ENCODE measurements at places on chromosomes 1 and 21. TPM values are rescaled to one million over a fixed set of nuclear protein-coding genes. Genes with fewer than 3 reads are reported as not detected.
A peak's percentile ranks its signal among the peaks of the same experiment; 100 is the strongest.

The SPRR1B gene
- total RNA-seq: not detected

The GSTM1 gene
- not detected for total RNA-seq

The CORT gene
- not detected for total RNA-seq

The TMEM269 gene
- total RNA-seq: 0.25 TPM

The TPTE gene
- not detected for total RNA-seq

The CR1 gene
- 1.8 TPM for total RNA-seq

The OR2L13 gene
- total RNA-seq: not detected

The HSD3B2 gene
- not detected for total RNA-seq

The CCDC27 gene
- not detected for total RNA-seq

DNA sequence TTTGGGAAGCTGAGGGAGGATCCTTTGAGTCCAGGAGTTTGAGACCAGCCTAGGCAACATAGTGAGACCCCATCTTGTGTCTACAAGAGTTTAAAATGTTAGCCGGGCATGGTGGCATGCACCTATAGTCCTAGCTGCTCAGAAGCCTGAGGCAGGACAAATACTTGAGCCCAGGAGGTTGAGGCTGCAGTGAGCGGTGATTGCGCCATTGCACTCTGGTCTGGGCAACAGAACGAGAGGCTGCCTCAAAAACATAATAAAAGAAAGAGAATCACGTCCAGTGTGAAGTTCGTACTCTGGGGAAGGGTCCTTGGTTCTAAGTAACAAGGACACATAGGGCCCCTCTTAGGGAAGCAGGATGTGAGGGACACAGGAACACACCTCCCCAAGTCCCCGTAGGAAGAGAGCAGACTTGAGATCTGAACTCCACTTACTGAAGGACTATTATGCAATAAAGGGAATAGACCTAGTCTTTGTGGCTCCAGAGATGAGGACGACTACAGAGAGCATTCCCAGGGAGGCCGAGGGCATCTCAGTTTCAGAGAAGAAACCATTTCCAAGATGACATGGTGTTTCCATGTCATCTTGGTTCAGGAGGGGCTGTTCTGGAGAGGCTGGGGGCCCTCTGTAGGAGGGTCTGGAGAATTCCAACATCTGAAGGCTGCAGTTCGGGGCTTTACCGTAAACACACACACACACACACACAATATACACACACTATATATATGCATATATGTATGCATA, 10.8 kb upstream of the ENO1 start:
- no peaks in the 10 kb centered on the region for H3K27me3 ChIP-seq
- peak overlapping the region; percentile 81 for H3K27ac ChIP-seq

GRCh38 chr1:158094571-158094970, 86.1 kb upstream of the CD1D start:
- H3K27me3 ChIP-seq: no peaks in the 10 kb centered on the region
- H3K4me3 ChIP-seq: no peak overlapping the region
- H3K27ac ChIP-seq: no peak overlapping the region

- peaks cover 6% of the 10 kb centered on the region for H3K4me1 ChIP-seq
- DNase-seq: no peak
- H3K27ac ChIP-seq: no peak overlapping the region
These were observed 43.5 kb upstream of the CCDC27 start for GRCh38 chr1:3708791-3709190.

DNA sequence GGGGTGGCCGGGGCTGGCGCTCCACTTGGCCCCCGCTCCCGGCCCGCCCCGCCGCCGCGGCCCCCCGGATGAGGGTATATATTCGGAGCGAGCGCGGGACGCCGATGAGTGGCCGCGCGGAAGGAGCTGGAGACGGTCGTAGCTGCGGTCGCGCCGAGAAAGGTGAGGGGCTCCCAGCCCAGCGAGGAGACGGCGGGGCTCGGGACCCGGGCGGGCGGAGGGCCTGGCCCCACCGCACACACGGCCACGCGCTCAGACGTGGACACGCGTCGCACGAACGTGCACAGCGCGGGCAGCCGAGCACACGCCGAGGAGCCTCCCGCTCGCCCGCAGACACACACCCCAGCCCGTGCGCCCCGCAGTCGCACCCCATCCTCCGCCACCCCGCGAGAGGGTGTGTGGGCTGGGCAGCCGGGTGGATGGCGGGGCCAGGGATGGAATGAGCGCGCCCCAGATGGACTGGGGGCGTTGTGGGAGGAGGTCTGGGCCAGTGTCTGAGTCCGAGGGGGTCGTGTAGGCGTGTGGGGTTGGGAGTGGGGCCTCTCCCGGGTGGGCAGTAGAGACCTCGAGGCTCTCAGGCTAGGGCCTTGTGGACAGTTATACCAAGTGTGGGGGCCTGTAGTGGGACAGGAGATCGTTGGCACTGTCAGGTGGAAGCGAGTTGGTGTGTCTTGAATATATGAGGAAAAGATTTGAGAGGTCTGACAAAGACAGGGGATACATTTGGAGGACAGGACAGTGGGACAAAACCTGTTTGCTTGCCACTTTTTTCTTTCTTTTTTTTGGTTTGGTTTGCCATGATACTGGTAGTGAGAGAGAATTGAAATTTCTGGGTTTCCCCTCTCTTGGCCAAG, at the start of gene UAP1:
Gene UAP1, plus strand, starts transcription at position 107 of the 854 bp plus-strand sequence. CDS start 4,347 bp downstream, outside the sequence.
- H3K4me1 ChIP-seq: peaks cover 23% of the 10 kb centered on the region
- no peaks in the 10 kb centered on the region for H3K27me3 ChIP-seq
- peak within 1 kb of the TSS; percentile 82 for H3K4me3 ChIP-seq
- no peak for DNase-seq
- no peaks in the 10 kb centered on the region for H3K36me3 ChIP-seq

DNA sequence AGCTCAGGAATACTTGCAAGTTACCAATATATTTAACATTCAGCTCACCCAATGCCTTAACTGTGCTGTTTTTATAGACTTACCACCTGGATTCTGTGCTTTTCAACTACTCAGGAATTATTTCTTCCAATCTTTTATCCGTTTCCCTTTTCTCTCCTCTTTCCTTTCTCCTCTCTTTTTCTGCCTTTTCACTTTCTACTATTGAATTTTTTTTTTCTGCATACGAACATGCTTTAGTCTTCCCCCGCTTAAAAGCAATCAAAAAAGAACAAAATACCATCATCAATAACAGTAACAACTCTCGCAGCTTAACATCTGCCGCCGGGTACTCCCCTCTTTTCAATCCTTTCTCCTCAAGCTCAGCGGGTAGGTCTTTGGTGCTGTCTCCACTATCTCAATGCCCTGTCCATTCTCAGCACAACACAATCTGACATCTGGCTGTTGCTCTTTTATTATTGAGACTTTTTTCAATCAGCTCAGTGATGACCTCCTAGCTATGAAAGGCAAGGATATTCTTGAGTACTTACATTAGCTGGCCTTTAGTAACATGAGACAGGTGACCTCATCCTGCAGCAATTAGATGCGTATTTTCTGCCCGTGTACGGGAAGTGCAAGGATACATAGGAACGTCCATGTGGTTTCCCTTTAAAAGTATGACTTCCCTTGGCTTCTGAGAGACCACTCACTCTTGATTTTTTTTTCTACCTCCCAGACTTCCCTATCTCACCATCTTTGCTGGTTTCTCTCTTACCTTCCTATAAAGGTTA, 40.2 kb upstream of the SIPA1L2 start:
- peaks cover 5% of the 10 kb centered on the region for H3K4me1 ChIP-seq
- no peak overlapping the region for H3K4me3 ChIP-seq
- no peaks in the 10 kb centered on the region for H3K27me3 ChIP-seq
- DNase-seq: no peak
- no peak overlapping the region for H3K27ac ChIP-seq

DNA sequence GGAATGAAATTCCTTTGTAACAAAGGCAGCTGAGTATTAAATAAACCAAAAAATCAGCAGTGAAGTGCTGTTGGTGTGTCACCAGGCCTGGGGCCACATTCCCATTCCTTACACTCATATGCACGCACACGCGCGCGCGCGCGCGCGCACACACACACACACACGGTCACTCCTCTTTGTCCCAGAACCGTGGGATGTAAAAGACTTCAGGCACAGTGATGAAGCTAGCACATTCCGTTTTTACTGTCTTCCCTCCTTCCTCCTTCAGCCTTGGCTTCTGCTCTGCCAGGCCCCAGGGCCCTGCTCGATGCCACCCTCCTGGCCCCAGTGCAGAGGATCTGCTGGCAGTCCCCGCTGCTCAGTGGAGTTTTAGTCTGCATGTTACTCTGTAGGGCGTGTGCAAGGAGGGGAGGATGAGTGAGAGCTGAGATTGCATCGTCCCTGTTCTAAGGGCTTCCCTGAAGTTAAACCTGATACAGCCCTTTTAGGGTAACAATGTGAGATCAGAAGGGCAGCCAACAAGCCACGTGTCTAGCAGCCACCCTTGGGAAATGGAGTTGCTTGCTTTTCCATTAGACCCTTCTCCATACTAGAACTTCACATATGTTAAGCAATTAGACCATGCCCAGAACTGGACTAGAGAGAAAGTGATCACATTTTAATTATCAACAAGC, 71.7 kb upstream of the WDR26 start:
- peak; percentile 50 for DNase-seq
- no peak overlapping the region for H3K4me3 ChIP-seq
- peak overlapping the region; percentile 64 for H3K27ac ChIP-seq
- H3K4me1 ChIP-seq: peaks cover 51% of the 10 kb centered on the region

GRCh38 chr1:78224246-78224785, 178.6 kb downstream of the GIPC2 start:
- no peaks in the 10 kb centered on the region for H3K4me1 ChIP-seq
- H3K27ac ChIP-seq: no peak overlapping the region
- no peak overlapping the region for H3K4me3 ChIP-seq
- DNase-seq: no peak
- H3K36me3 ChIP-seq: no peaks in the 10 kb centered on the region

DNA sequence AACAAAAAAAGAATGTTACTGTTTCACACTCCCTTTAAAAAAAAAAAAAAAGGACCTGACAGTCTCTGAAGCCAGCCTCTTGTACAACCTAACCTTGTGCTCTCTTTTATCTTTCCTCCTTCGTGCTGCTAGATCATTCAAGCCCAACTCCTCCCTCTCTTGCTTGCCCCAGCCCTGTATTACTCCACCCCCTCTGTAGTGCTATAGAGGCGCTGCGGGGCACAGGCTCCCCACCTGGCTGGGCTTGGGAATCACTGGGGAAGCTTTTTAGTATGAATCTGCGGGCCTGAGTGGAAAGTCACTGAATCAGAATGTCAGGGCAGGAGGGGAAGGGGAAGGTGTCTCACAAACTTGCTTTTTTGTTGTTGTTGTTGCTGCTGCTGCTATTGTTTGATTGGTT, 383.7 kb upstream of the CAMK1G start:
- H3K36me3 ChIP-seq: no peaks in the 10 kb centered on the region
- H3K4me3 ChIP-seq: no peak overlapping the region
- no peak for DNase-seq
- no peaks in the 10 kb centered on the region for H3K27me3 ChIP-seq
- no peak overlapping the region for H3K27ac ChIP-seq

DNA sequence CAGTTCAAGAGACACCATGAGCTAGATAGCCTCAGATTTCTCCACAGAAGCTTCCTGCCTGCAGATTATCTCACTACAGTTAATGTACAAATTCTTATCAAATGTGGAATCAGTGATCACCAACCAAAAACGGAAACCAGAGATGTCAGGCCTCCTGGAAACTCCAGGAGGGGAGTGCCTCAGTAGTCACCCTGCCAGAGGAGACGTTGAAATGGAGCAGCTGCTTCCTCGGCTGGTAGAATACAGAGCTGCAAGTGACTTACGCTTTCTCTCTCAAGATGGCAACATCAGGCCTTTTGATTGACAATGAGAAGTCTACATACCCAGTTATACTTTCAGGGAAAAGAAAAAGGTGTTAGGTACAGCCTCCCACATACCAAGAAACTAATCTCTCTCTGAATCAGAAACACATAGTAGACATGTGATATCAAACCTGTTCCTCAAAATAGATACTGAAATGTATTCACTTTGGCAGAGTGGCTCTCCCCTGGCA, 52.2 kb downstream of the ACP6 start:
- peaks cover 60% of the 10 kb centered on the region for H3K4me1 ChIP-seq
- DNase-seq: peak; percentile 62
- H3K27me3 ChIP-seq: no peaks in the 10 kb centered on the region
- H3K4me3 ChIP-seq: no peak overlapping the region
- H3K27ac ChIP-seq: peak overlapping the region; percentile 83
- H3K36me3 ChIP-seq: peaks cover 36% of the 10 kb centered on the region

DNA sequence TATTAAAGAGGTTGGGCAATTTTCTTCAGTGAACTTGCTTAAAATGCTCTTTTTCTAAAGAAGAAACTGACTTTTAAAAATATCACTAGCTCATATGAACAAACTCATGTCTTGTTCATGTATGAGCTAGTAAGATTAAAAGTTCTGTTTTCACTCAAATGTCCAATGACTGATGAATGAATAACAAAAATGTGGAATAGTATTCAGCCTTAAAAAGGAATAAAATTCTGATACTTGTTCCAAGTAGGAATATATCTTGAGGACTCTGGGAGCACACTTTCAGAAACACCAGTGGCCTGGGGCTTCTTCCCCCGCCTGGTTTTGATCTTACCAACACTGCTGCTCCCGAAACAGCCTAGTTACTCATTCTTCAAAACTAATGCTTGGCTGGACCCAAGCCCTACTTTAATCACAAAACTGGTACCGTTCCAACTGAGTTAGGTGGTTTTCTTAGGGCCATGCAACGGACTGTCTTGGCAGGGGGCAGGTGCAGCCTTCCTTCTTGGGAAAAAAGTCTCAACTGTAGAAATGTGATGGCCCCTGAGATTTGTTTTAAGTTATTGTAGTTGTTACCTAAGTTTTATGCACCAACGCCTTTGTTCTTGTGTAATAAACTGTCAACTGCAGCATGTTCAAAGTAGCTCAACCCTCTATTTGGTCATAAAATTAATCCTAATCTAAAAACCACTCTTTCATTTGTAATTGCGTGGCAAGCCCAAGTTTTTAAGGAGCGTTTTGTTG, 116.0 kb downstream of the ETS2 start:
- H3K27ac ChIP-seq: peak overlapping the region; percentile 30
- no peak overlapping the region for H3K4me3 ChIP-seq
- no peak for DNase-seq
- H3K27me3 ChIP-seq: no peaks in the 10 kb centered on the region

DNA sequence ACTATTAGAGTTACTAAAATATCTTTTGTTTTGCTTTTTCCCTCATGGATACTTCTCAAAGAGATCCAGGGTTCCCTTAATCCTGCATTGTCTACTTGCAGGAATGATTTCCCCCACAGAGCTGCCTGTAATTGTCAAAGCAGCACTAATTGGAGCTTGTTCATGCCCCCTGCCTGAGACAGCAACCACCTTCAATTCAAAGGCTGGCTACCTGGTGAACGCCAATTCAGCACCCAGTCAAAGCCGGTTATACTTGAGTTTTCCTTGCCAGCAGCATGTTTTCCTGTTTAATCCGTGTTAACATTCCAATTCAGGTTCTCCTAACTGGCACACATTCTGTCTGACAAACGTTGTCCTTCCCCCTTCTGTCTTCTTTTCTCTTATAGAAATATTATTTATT, 382.9 kb downstream of the NTNG1 start:
- H3K4me3 ChIP-seq: no peak overlapping the region
- no peak overlapping the region for H3K27ac ChIP-seq
- no peaks in the 10 kb centered on the region for H3K36me3 ChIP-seq
- no peaks in the 10 kb centered on the region for H3K4me1 ChIP-seq
- DNase-seq: no peak

GRCh38 chr1:69777423-69777822, 209.7 kb downstream of the LRRC7 start:
- H3K27me3 ChIP-seq: no peaks in the 10 kb centered on the region
- H3K4me1 ChIP-seq: no peaks in the 10 kb centered on the region
- no peak for DNase-seq
- H3K4me3 ChIP-seq: no peak overlapping the region
- H3K36me3 ChIP-seq: no peaks in the 10 kb centered on the region
- no peak overlapping the region for H3K27ac ChIP-seq

All from gastrocnemius medialis (tissue), 4 donors.